ENCODE measurements at places on chromosomes 3 and 15. TPM values are rescaled to one million over a fixed set of nuclear protein-coding genes. Genes with fewer than 3 reads are reported as not detected.

The CMC1 gene
- 15.5 TPM for total RNA-seq

The C2CD4B gene
- total RNA-seq, result 5.7 TPM

The CELF6 gene
- 0.79 TPM for total RNA-seq

The TMEM266 gene
- total RNA-seq, result 3.1 TPM

The C3orf49 gene
- not detected for total RNA-seq

The REC114 gene
- total RNA-seq, result not detected

The GRIP2 gene
- 5.8 TPM for total RNA-seq

The SLC28A1 gene
- not detected for total RNA-seq

- DNase-seq, result no peak
These were observed 26.0 kb upstream of the MCTP2 start for GRCh38 chr15:94205366-94205765.

GRCh38 chr3:197896421-197896820 lies 53.6 kb upstream of the RPL35A start:
- no peak for DNase-seq

DNA sequence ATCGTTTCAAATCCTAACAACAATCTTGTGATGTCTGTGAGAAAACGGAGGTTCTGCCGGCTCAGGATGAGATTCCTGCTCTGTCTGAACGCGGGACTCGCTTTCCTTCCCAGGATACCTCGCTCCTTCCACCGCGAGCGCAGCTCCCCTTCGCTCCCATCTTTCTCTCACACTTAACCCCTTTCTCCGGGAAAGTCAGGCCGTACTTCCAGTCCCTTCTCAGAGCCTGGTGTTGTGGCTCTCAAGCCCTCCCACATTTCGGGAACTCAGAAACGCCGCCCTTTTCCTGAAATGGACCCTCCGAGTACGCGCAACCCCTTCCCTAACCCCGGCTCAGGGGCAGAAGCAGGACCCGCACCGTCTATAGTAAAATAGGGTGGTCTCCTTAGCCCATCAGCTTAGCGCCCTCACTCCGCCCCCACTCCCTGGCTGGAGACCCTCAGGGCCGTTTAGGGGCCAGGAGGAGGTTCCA lies 378 bp upstream of the FEM1B start:
- no peak for DNase-seq

GRCh38 chr3:177378168-177378567 lies 180.9 kb upstream of the TBL1XR1 start:
- DNase-seq, result no peak

- DNase-seq, result no peak
These were observed 619.2 kb downstream of the DIPK2A start for GRCh38 chr3:144590854-144591253.

GRCh38 chr3:171833789-171834460 lies 9.2 kb upstream of the TMEM212 start:
- DNase-seq, result no peak

DNA sequence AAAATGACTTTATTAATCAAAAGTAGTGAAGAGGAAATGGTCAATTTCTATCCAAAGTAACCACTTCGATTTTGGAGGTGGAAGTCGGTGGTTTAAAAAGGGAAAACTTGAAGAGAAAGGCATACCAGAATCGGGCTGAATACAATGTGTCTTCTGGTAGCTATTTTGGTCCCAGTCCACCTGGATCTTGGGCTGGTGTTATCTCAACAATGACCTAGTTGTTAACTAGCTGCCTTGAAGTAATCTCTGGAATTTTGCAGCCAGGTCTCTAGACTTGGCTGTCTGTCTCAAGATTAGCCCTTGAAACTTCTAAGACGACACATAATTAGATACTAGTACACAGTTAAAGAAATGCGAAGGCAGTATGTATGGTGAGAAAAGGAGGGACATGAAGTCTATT lies 409.8 kb downstream of the GRM7 start:
- DNase-seq, result no peak

GRCh38 chr3:36907911-36908646 lies 36.8 kb downstream of the TRANK1 start:
- no peak for DNase-seq

GRCh38 chr3:135051409-135051973 lies 256.4 kb downstream of the EPHB1 start:
- no peak for DNase-seq

DNA sequence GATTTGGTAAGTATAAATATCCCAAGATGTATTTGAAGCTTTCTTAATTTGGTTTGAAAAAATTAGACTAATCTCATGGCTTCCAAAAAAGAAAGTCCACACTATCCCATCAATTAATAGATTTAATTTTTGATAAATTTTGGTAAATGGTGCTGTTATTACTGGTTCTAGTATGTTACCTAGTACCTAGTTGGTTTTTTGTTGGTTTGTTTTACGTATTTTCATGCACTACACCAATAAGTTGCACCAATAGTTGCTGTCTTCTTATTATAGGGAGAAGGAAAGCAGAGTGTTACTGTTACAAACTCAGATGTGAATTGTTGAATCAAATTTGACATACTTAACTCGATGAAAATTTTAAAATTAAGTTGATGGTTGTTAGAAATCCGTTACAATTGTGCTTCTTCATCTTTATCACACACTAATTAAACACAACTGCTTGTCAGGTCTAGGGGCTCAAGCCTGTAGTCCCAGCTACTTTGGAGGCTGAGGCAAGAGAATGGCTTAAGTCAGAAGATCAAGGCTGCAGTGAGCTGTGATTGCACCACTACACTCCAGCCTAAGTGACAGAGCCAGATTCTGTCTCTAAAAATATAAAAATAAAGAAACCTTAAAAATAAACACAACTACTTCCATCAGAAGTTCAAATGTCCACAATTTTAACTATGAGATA lies 23.1 kb upstream of the MBNL1 start:
- no peak for DNase-seq

DNA sequence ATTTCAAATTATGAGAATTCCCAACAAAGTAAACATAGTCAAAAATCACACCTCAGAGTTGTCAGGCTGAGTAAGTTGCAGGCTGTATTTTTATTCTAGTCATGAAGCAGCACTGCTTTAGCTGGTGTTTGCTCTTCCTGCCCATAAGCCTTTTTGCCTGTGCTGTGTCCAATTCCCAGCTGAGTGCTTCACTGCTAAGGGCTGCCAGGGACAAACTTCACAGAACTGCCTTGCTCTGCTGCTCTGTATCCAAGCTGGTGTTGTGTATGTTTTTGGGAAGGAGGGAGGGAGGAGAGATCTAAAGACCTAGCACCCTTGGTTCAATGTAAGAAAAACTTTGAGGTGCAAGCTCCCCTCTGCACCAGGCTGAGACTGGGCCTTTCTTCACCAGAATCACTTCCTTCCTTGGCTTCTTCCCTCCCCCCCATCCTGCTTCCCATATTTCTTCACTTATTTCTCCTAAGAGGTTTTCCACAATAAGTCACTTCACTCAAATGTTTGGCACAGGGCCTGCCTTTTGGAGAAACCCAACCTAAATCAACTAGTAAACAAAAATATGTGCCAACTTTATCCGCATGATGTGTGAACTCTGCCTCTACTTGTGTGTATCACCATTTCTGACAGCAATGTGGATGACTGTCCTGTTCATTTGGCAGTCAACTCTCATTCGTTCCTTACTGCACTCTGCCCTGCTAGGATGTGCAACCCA lies 156.1 kb downstream of the TBL1XR1 start:
- DNase-seq, result peak; percentile 73

DNA sequence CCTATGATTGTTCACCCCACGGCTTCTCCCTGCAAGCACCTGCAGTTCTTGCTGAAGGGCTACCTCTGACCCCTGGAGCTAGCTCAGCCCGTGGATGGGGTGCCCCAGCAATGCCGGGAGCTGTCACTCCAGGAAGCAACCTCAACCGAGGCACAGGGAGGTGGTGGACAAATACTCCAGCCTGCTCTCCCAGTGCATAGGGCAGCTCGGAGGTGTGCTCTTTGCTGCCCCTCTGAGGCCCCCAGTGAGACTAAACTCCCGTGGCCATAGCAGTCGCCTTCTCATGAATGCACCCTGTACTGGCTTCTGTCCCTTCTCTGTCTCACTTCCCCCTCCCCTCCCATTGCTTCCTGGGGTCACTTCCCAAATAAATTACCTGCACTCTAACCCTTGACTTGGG lies 48.5 kb downstream of the LINGO1 start:
- no peak for DNase-seq

DNA sequence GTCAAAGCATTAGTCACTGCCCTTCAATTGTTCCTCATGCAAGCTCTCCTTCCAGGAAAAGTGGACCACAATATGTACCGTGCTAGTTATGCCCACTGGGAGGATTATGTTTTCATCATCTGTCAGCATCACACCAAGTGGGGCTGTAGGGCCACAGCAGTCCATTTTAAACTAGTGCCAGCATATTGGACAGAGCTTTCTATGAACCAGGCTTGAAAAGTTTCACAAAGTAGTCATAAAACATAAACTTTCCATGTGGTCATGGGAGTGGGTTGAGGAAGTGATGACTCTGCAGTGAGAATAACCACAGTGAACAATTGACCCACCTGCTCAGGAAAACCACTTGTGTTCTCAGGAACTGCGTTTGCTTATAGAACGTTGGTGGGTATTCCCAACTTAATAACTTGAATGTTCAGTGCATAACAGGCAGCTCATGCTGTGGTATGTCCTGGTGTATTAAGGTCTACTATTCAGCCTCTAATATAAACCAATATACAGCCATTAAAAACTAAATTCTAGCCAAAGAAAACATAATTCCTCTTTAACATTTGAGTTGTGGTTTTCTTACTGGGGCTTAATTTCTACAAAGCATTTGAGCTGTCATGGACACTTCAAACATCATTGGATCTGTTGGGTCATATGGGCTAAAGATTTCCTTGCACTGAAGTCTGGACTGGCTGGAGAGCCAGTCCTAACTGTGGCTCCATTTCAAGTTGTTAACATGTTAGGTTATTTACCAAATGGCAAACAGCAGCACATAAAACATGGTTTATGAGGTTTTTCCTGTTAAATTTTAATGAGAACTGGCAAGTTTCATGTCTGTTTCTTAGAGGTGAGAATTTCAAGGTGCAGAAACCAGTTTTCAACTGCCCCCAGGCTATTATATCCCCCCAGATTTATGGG lies 274.1 kb downstream of the OTOL1 start:
- no peak for DNase-seq

DNA sequence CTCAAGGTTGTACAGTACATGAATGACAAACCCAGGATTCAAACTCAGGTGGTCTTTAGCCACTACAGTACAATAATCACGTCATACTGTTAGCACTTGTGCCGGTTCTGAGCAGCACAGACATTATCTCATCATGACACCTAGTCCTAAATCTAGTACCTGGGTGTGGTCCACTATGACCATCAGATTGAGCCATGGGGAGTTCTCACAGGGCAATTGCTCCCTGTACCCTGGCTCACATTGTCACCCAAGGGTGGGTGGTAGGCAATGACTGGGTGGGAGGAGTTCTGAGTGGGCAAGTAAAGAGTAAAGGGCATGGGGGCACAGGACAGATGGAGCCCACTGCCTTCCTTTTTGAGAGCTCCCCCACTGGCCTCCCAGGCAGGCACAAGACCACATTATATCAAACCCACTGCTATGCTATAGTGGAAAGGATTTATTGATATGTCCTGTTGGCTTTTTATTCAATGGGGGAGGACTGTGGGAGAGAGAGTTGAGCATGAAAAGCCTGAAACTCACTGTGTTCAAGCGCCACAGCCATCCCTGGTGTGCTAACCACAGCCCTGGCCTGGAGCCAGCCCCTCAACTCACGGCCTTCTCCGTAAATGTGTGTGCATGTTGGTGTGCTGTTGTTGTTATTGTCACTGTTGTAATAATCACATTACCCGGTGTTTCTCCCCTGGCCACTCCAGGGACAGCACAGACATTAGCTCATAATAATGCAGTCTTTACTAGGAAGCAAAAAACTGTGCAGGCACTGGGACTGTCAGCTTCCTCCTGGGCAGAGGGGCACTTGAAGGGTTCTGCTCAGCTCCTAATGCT lies 27.3 kb downstream of the ADCY5 start:
- no peak for DNase-seq

DNA sequence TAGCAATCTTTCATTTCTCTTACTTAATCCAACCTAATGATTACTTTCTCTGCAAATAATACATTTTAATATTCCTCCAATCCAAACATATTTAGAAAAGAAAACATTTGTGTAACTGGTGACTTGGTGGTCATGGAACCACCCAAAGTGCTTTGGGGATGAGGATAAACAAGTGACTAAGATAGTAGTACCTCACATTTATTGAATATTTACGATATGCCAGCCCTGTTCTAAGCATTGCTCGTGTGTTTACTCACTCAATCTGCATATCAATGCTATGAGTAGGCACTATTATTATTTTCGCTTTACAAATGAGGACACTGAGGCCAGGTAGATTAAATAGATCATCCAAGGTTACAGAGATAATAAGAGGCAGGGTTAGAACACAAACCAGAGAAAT lies 189.5 kb downstream of the SHOX2 start:
- no peak for DNase-seq

GRCh38 chr15:79595995-79596622 lies 164.0 kb downstream of the MINAR1 start:
- DNase-seq, result no peak

DNA sequence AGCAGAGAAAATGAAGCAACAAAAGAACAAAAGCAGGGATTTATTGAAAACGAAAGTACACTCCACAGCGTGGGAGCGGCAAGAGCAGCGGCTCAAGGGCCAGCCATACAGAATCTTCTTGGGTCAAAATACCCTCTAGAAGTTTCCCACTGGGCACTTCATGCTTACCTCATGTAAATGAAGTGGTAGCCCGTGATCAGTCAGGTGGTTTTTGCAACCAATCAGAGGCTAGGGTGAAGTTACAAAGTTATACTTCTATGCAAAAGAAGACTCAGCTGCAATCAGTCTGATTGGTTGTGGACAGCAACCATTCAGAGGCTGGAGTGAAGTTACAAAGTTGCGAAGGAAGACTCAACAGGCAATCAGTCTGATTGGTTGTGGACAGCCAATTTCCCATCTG lies 37.8 kb upstream of the TRH start:
- DNase-seq, result no peak

- DNase-seq, result peak; percentile 41
These were observed 1.5 kb downstream of the VIPR1 start for GRCh38 chr3:42503957-42504333.

DNA sequence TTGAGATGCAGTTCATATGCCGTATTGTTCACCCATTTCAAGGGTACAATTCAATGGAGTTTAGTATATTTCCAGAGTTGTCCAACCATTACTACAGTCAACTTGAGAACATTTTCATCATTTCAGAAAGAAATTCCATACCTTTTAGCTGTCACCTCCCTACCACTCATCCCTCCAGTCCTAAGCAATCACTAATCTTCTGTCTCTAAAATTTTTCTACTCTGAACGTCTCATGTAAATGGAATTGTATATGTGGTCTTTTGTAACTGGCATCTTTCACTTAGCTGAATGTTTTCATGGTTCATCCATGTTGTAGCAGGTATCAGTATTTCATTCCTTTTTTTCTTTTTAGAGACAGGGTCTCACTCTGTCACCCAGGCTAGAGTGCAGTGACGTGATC lies 51.1 kb downstream of the CMTM7 start:
- no peak for DNase-seq

DNA sequence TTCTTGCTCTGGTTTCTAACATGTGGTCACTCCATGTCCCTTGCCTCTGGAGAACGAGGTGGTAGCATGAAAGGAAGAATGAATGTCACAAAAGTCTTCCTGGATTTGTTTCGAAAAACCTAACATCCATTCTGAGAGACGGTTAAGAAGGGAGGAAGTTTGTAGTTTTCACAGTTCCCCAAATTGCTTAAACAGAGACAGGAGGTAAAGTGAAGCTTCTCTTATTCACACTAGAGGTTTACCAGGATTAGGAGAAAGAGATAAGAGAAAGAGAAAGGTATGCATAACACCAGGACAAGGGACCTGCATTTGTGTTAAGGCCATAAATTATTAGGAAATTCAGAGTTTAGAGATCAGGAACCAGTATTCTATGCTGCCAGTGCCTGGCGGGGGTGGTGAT lies 228.1 kb downstream of the CPNE4 start:
- DNase-seq, result no peak

GRCh38 chr3:155442072-155442471 lies 148.6 kb upstream of the STRIT1 start:
- DNase-seq, result no peak

Data from suprapubic skin (tissue), 4 donors.